ENCODE measurements at places on chromosomes 12 and 14.
A peak's percentile ranks its signal among the peaks of the same experiment; 100 is the strongest.

DNA sequence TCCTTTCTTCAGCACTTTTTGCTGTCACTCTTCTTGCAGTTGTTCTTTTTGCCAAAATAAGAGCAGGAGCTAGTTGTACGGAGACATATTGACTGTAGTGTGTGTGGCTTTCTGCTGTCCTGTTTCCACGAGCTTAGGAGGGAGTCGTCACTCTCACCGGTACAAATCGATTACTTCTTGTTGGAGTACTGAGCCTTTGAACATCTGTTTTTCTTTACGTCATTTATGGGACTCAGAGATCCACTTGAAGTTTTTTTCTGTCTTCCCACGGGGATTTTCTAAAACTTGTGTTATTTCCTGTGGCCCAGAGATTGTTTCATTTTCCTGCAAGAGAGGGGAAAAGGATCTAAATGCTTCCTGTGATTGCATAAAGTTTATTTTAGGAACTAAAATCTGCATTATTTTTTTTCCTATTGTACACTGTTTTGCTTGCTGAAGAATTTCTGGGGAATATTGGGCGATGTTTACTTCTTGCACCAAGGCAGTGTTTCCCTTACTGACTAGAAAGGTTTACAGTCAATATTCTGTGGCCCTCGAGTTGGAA is 199.8 kb upstream of the ARHGAP5 start:
- no peak for DNase-seq

GRCh38 chr12:6854036-6854435 is 2.1 kb downstream of the USP5 start:
- no peak for DNase-seq

- DNase-seq, result no peak
These were observed 39.5 kb upstream of the TOMM20L start for GRCh38 chr14:58356268-58356667.

DNA sequence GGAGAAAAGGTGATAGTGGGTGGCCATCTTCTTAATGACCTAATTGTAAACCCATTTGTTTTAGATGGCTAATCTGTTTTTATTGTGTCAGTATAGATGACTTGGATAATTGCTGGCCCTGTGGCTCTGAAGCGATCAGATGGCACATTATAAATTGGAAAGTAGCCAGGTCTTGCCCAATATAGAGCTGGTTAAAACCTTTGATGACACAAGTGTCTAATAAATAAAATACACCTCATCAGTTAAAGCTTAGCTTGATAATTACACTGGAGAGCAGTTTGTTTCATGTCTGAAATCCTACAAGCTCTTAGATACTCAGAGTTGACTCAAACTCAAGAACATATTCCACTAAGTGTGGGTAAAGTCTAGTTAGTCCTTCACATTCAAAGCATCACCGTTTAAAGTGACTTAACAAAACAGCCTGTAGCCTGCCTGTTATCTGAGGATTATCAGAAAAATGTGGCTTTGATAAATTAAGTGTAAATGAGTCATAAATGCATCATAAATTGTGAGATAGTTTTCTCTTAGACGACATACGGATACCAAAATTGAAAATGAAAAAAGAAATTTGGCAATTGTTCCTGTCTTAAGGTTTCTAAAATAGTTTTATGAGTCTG is 280.9 kb downstream of the LRIG3 start:
- peak; percentile 78 for DNase-seq

GRCh38 chr12:91377436-91377835 is 194.8 kb upstream of the DCN start:
- DNase-seq, result no peak

DNA sequence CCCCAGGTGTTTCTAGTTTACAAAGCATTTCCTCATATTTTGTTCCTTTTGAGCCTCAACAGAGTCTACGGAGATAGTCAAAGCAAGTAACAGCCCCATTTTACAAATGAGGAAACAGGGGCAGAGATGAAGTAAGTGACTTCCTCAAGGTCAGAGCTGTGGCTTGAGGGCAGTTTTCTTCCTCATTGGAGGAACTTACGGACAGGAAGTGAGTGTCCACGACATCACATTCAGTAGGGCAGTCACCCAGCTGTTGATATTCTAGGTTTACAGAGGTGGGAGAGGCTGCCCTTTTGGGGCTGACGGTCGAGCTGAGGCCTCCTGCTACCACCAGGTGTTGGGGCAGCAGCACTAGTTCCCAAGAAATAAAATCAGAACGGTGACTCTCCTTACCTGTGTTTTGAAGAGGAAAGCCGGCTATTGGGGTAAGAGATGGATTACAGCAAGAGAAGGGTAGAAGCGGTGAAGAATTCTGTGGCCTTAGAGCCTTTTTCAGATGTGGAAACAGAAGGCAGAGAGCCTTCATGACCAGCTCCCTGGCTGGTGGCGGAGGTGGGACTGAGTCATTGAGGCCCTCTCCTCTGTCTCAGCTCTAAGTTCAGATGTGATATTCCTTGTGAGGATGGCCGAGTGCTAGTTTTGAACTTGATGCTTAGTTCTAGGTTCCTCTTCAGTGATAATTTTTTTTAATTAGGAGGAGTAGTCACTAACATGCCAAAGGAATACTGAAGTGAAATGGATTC is 41.7 kb downstream of the SUSD6 start:
- DNase-seq, result no peak

GRCh38 chr14:83975435-83975834 is 1554.5 kb upstream of the FLRT2 start:
- DNase-seq, result peak; percentile 19

GRCh38 chr14:61547186-61548069 is 147.9 kb upstream of the HIF1A start:
- DNase-seq, result no peak

DNA sequence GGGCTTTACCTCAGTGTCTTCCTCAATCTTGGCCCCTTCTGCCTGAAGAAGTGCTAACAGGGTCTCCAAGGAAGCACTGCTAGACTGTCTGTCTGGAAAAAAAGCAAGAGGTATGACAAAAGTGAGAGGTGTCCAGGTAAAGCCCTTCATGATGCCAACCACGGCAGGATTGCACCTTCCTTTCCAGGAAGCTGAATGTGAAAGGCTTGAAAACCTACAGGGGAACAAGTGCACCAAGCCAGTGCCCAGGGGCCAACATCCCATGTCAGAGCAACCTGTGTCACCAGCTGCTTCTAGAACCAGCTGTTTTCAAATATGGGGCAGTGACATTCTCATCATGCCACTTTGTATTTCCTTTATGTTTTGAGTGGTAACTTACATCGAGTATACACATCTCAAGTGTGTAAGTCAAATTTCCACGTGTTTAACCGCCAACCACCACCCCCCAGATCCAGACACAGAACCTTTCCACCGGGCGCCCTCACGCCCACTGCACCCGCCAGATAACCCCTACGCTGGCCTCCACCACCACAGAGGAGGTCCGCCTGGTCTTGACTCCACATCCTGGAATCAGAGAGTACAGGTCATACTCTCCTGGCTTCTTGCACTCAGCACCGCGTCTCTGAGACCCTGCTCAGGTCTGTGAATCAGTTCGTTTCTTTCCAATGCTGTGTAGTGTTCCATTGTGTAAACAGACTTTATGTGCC is 27.3 kb downstream of the VPS37B start:
- DNase-seq, result no peak

- DNase-seq, result no peak
These were observed 90.1 kb upstream of the FLRT2 start for GRCh38 chr14:85439696-85440328.

DNA sequence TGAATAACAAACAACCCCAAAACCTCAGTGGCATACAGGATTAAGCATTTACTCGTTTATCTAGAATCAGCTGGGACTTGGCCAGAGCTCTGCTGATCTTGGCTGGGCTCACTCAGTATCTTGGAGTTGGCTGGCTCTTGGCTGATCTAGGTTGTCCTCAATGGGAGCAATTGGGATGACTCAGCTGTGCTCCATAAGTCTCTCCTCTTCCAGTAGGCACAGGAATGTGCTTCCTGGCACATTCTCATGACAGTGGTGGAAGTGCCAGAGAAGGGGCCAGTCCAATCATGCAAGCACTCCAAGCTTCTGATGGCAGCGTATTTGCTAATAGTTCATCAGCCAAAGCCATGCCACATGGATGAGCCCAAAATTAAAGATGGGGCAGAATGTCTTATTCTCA is 41.7 kb upstream of the ANO4 start:
- DNase-seq, result no peak

- no peak for DNase-seq
These were observed 1445.8 kb upstream of the FLRT2 start for GRCh38 chr14:84084056-84084630.

GRCh38 chr14:94571950-94572349 is 9.3 kb upstream of the SERPINA5 start:
- no peak for DNase-seq

GRCh38 chr12:26443309-26443708 is 247.9 kb downstream of the SSPN start:
- DNase-seq, result no peak

DNA sequence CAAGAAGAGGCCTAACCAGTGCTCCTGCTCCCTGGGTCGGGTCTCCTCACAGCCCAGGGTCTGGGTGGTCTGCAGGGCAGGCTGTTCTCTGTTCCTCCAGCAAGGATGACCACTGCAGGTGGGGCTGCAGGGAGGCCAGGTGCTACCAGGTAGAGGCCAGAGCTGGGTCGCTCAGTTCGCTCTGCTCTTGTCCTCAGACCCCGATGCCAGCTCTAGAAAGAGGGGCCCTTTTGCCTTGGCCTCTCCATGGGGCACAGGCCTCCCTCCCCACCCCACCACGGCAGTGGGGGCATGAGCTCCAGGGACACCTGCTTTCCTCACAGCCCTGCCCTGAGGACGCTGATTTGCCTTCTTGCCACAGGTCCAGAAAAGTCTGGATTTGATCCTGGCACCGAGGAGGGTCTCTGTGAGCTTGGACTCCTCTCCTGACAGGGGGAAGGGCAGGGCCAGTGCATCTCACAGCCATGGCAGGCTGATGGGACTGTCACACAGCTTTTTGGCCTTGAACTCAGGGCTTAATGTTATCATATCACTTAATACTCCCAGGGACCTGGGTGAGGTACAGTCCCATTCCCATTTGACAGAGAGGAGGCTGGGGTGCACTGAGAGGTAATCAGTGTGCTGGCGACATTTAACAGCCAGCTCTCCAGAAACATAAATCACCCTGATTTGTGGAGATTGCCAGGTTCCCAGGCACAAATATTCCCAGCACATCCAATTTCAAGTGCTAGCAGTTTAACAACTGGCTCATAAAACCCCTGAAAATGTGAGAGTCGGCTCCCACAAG is 273.0 kb upstream of the SFSWAP start:
- no peak for DNase-seq

- no peak for DNase-seq
These were observed 5.2 kb upstream of the TEP1 start for GRCh38 chr14:20418501-20418909.

- no peak for DNase-seq
These were observed 3.6 kb downstream of the AKAP6 start for GRCh38 chr14:32332415-32333316.

- no peak for DNase-seq
These were observed 129.1 kb upstream of the MAX start for GRCh38 chr14:65231286-65231980.

- no peak for DNase-seq
These were observed 18.7 kb downstream of the NOS1 start for GRCh38 chr12:117342682-117343081.

- DNase-seq, result no peak
These were observed 20.5 kb downstream of the OR8S1 start for GRCh38 chr12:48545833-48546469.

GRCh38 chr12:23141335-23141734 is 516.4 kb downstream of the ETNK1 start:
- no peak for DNase-seq

GRCh38 chr12:58412461-58413060 is 471.2 kb downstream of the ATP23 start:
- DNase-seq, result no peak

GRCh38 chr12:46677749-46678148 is 148.0 kb downstream of the SLC38A4 start:
- DNase-seq, result no peak

DNA sequence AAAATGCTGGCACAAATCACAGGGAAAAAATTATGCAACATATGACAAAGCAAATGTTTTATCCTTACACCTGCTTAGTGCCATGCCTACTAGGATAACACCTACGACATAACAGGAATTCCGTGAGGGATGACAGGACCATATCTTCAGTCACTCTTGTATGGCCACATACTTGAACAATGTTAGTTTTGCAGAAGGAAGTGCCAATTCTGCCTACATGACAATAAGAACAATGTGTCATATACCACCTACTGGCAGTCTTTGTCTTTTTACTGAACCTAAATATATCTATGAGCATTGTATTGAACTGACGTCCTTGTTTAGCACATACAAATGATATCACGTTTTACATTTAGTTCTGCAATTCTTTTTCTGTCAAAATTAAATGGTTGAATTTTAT is 234.0 kb downstream of the ADAMTS20 start:
- DNase-seq, result no peak

DNA sequence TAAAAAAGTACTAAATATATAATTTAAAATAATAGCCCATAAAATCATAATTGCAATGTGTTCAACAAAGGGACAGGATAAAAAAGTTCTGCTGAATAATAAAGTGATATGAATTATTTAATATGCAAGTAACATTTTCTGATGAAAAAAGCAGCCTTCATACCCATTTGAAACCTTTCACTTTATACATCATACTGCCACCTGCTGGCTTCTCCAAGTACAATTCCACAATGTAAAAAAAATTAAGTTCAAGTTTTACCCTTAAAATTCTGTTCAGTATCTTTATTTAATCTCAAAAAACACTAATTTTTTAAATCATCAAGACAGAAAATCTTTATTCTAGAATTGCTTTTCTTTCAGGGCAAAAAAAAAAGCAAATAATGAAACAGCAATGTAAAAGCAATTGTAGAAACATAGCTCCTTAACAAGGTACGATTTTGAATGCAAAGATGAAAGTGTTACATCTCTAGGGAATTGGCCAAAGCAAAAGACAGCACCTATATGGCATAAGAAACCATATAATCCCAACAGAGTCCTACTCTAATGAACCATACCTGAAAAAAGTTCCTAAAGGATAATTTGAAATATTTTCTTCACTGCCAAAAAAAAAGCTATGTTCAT is 15.0 kb downstream of the MDM1 start:
- no peak for DNase-seq

DNA sequence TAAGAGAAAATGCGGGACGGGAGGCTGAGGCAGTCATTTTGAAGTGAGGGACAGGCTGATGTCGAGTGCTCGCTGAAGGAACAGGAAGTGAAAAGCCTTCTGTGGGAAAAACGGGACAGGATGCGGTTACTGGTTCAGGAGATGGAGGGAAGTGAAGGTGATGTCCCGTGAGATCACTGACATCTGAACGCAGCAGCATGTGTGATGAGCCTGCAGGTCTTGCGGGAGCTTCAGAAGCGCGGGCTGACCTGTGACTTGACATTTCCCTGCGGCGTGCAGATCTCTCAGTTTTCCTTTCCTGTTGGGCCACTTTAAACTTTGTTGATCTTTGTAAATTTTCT is 77.8 kb downstream of the DDX51 start:
- DNase-seq, result no peak

- DNase-seq, result no peak
These were observed 284.1 kb upstream of the FOXG1 start for GRCh38 chr14:28482251-28483040.

GRCh38 chr12:29012673-29013072 is 136.4 kb upstream of the FAR2 start:
- DNase-seq, result no peak
